Sciatic nerve (tissue), 2 donors: ENCODE measurements at places on chromosomes 1 and 21.
A peak's percentile ranks its signal among the peaks of the same experiment; 100 is the strongest.

DNA sequence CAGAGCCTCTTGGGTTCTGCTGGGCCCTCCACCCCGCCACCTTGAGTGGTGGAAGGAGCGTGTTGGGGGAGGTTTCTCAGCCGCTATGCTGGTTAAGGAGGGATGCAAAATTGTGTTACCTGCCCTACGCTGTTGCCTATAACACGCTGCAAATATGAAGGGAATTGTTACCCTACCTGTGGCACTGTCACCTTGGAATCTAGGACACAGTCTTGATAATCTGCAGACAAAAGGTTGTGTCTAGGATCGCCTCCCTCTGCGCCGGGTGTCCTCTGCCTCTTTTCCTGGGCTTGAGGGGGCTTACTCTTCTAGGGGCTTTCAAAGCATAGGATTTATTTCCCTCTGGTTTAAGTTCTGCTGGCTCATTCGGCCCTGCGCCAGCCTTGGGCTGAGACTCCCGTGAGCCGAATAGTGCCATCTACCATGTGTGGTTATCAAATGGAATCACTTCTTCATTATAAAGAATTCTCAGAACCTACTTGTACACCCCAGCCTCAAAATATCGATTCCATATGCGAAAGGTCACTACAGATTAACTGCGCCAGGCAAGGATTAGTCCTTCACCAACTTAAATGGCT, 697 bp downstream of the SLC22A15 start:
- no peak for DNase-seq

DNA sequence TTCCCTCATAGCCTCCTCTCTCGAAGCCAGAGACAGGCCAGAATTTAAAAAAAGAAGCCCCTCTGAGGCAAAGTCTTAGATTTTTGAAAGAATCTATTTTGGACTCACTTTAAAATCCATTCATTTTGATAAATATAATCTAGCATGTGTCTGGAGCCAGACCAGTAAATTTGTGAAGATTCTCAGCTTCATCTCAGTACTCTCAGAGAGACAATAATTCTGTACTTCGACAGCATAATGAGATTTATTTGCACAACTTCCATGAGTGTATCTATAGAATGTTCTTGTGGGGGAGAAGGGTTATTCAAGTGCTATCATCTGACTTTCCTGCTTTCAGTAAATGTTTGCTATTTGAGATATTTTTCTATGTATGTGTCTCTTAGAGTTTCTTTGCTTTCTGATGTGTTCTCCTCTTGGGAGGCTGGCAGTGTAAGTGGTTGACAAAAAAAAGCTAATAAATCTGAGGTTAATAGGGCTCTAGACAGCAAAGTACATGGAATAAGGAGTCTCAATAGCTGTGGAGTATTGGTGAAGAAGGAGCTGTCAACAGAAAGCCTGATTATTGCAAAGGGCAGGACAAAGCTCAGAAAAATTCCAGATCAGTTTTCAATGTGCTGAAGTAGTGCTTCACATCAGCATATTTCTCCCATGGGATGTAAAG, 223.0 kb downstream of the PTBP2 start:
- DNase-seq = no peak

DNA sequence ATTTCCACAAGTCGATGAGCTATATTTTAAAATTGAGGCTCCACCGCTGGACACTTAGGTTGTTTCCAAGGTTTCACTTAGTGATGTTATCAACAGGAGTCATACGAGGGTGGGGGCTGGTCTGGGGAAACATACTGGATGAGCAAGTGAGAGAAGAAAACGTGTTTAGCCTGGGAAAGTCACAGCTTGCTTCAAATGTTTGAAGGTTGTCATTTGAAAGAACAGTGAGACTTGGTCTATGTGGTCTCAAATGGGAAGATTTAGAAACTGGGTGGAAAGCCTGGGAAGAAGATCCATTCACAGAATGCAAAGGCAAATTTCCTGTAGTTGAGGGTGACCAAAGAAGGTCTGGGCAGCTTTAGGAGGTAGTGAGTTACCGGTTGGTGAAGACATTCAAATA, 9.9 kb upstream of the DYRK1A start:
- DNase-seq = no peak

GRCh38 chr1:173917149-173917548, at the start of gene SERPINC1:
Gene SERPINC1 (minus strand): TSS chr1:173917327. CDS start chr1:173917259, 68 bp downstream.
- no peak for DNase-seq

GRCh38 chr1:211258756-211259637, at the start of gene RCOR3:
Gene RCOR3 (plus strand): TSS chr1:211259366. CDS start chr1:211259561, 195 bp downstream.
- DNase-seq = peak; percentile 97

DNA sequence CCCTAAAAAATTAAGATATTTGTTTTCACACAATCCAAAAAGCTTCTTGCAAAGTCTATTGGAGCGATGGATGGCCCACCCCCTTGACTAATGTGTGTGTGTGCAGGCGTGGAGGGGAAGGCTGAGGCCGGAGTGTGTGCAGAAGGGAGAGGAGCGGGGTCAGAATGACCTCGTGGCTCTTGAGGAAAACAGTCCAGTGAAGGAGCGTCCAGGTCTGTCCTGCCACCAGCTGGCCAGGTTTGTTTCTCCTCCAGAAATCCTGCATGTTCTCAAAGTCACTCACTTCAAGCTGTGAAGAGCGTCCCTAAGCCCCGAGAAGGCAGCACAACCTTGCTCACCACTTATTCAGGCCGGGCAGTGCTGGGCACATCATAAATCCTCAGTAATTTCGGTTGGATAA, 69.5 kb upstream of the SSX2IP start:
- DNase-seq = no peak

- DNase-seq = no peak
Observed at GRCh38 chr1:244709476-244710368, 56.8 kb downstream of the DESI2 start.

DNA sequence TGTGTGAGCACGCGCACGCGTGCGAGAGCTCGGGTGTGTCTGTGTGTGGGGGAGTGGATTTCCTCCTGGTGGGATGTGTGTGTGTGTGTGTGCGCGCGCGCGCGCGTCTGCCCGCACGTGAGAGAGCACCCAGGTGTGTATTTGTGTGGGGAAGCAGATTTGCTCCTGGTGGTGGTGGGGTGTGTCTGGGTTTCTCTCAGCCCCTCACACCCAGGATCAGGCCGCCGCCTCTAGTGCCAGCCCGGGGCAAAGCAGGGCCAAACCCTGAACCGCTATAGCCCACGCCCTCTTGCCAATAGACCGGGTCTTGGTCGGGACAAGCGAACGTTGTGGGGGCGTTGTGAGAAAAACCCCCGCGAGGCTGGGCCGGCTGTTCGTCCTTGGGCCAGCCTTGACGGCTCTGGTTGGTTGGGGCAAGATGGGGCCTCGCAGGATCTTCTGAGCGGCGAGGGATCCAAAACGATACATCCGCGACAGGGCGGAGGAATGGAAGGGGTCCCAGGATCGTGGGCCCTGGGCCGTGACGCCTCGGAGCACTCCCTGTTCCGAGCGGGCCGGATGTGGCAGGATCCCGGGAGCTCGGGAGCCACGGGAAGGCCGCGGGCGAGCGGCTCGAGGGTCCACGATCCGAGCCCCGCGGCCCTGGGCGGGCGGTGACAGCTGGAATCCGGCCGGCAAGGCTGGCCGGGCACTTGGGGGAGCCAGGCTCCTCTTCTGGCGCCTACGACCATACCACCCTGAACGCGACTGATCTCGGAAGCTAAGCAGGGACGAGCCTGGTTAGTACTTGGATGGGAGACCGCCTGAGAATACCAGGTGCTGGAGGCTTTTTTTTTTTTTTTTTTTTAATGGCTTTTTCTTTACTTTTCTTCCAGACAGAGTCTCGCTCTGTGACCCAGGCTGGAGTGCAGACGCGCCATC, 68.2 kb downstream of the RNF187 start:
- peak; percentile 55 for DNase-seq

- DNase-seq = no peak
Observed at GRCh38 chr21:34313116-34313515, 50.7 kb upstream of the KCNE2 start.

GRCh38 chr1:33117440-33118085, 36.6 kb downstream of the AZIN2 start:
- no peak for DNase-seq

- no peak for DNase-seq
Observed at GRCh38 chr21:39852021-39852721, 15.1 kb upstream of the PCP4 start.

DNA sequence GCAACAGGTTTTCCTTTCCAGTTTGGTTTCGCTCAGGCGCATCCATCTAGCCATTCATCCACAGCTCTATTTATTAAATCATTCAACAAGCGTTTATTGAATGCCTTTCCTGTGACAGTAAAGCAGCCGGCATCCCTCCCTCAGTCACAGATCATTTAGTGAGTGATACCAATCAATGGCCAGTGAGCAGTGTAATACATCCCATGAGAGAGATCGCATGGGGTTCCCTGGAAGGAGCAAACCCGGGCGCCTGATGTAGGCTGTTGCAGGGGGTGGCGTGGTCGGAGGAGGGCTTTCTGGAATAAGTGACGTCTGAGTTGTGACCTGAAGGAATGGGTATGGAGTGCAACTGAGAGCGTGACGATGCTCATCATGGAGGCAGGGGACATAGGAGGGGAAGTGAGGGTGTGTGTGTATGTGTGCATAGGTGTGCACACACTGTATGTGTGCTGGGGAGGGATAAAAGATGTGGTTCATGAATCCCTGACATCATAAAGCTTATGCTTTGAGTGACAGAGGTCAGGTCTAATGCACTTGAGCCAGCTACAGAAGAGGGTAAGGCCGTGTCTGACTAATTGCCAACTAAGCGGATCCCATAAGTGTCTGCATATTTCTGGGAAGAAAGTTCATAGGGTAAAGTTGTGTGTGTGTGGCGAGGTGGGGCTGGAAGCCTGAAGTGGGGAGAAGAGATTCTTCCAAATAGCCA, 6.6 kb downstream of the FCMR start:
- no peak for DNase-seq

DNA sequence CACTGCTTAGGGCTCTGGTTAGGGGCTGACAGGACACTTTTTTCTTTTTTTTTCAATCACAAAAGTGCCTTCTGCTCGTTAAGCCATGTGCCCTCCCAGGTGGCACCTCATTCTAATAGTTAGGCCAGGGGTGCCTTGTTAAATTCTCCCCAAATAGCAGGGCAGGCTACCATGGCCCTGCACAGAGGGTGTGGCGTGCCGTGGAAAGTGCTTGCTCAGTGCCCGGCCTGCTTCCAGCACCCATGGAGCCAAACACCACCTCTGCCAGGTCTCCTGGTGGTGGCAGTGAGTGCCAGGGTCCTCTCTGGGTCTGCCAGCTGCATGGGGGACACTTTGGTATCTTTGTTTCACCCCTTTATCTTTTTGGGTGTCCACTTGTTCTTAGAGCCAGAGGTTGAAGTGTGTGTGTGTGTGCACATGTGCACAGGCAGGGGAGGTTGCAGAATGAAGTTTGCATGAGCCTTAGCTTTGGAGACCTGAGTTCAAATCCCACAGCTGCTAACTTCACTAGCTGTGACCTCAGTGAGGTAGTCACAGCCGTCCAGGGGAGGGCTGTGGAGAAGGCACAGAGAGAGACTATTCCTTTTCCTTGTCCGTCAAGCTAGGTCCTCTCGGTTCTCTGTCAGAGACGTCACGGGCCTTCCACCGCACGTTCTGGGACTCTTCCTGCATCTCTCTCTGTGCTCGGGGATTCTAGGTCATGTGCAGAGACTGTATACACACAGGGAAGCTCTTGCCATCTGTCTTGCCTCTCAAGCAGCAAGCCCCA, 39.9 kb upstream of the CSF3R start:
- no peak for DNase-seq

GRCh38 chr21:35420656-35421055, 371.6 kb upstream of the RUNX1 start:
- DNase-seq = no peak

- no peak for DNase-seq
Observed at GRCh38 chr1:47881505-47882442, 115.4 kb downstream of the TRABD2B start.

DNA sequence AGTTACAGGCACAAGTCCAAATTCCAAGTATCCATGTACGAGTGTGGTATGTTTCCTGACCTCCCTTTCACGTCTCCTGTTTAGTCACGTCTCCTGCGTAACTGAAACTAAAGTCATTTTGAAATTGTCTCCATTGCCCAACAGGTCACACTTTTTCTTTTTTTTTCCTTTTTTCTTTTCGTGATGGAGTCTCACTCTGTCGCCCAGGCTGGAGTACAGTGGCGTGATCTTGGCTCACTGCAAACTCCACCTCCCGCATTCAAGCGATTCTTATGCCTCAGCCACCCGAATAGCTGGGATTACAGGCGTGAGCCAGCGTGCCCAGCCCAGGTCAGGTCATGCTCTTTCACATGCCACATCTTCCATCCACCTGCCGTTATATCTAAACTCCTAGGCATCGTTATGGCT, 38.2 kb downstream of the L1TD1 start:
- DNase-seq = no peak

DNA sequence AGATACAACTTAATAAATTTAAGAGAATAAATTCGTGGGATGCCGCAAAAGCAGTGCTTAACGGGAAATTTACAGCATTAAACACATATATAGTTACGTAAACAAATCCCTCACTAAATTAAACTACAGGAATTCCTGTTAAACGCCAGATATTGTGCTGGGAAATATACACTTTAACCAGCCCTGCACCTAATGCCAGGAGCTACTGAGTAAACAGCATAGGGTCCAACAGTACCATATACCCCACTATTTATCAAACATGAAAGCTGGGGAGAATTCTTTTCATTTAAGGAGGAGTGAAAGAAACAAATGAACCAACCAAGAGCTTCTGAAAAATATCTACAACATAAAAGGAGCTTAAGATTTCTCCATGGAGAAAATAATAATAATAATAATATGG, 11.7 kb downstream of the FRRS1 start:
- no peak for DNase-seq

- DNase-seq = no peak
Observed at GRCh38 chr1:109592916-109593315, 26.5 kb downstream of the GNAT2 start.

DNA sequence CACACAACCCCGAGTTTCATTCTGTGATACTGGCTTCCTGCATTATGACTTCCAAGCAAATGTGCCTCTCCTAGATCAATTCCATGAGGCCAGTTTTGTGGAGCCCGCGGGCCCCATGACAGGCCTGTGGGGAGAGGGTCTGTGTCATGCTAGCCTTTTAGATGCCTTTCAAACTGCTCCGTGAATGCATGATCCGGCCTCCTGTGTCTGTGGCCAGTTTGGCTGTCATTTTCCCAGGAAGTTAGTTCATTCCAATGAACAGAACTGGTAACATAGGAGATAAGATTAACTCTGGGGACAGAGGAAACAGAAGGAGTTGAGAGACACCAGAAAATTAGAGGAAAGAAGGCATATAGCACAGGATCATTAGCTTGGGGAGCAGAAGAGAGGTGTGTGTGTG, 3.2 kb downstream of the FNDC7 start:
- no peak for DNase-seq
